Natural killer cell treated with Interleukin-12 subunit alpha and Interleukin-12 subunit beta and Interleukin-15 and Interleukin-18, amount 100 ng/mL, for 72 hours (primary cell): ENCODE measurements at places on chromosomes 2 and 18.

GRCh38 chr2:191696001-191696400 lies 18.1 kb downstream of the NABP1 start:
- H3K4me1 ChIP-seq, result peaks cover 17% of the 10 kb centered on the region
- no peak overlapping the region for H3K27ac ChIP-seq
- no peak overlapping the region for H3K4me3 ChIP-seq
- H3K27me3 ChIP-seq, result no peaks in the 10 kb centered on the region
- DNase-seq, result no peak

GRCh38 chr2:216354306-216354705 lies 18.0 kb downstream of the MARCHF4 start:
- DNase-seq, result no peak
- H3K27ac ChIP-seq, result peak overlapping the region; percentile 87
- peaks cover 54% of the 10 kb centered on the region for H3K4me1 ChIP-seq
- peak overlapping the region; percentile 49 for H3K4me3 ChIP-seq

GRCh38 chr2:148719941-148720436 lies 75.4 kb downstream of the EPC2 start:
- H3K4me3 ChIP-seq, result no peak overlapping the region
- H3K4me1 ChIP-seq, result peaks cover 80% of the 10 kb centered on the region
- no peak for DNase-seq
- peaks cover 18% of the 10 kb centered on the region for H3K36me3 ChIP-seq
- no peaks in the 10 kb centered on the region for H3K27me3 ChIP-seq

DNA sequence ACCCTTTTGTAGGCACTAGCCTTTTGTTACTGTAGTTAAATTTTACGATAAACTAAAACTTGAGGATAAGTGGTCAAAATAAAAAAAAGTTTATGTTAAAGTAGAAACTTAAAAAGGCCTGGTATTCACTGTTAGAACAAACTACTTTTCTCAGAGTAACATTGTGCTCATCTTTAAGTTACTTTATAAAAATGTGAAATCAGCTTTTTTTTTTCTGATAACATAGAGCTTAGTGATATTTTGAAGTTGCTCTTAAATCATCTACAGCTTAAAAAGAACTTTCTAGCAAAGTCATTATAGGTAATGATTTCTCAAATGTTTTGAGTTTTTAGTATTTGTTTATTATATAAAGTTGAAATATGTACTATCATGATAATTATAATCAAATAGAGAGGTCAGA lies 125.3 kb downstream of the CAMKMT start:
- no peak overlapping the region for H3K4me3 ChIP-seq
- DNase-seq, result no peak
- no peaks in the 10 kb centered on the region for H3K27me3 ChIP-seq
- no peaks in the 10 kb centered on the region for H3K36me3 ChIP-seq
- no peaks in the 10 kb centered on the region for H3K4me1 ChIP-seq

- DNase-seq, result no peak
- no peak overlapping the region for H3K4me3 ChIP-seq
- H3K36me3 ChIP-seq, result no peaks in the 10 kb centered on the region
- peaks cover 31% of the 10 kb centered on the region for H3K4me1 ChIP-seq
- H3K27me3 ChIP-seq, result no peaks in the 10 kb centered on the region
- H3K27ac ChIP-seq, result no peak overlapping the region
Observed at GRCh38 chr2:98698896-98699295, 32.0 kb downstream of the MGAT4A start.
